ENCODE measurements at places on chromosomes 3 and 15. TPM values are rescaled to one million over a fixed set of nuclear protein-coding genes. Genes with fewer than 3 reads are reported as not detected.

GRCh38 chr3:54003136-54003535, 111.5 kb upstream of the SELENOK start:
- no peak for DNase-seq

DNA sequence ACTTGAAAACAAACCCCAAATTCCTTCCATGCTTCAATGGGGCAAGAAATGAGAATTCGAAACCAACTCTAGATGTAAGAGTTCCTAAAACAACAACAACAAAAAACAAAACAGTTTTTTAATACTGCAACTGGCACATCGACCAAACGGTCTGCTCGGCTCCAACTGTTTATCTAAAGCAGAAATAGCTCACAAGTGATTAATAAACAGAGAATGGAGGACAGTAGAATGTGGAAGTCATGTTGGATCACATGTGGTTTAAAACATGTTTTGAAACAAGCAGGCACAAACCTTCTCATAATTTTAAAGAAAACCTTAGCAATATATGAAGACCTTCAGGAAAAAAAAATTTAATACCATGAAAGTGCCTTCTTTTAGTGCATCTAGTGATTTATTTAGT, 55.1 kb downstream of the SETMAR start:
- DNase-seq: no peak

- no peak for DNase-seq
Measured at GRCh38 chr3:34582055-34582454, 783.6 kb downstream of the PDCD6IP start.

GRCh38 chr3:155744626-155745324, at the start of gene PLCH1:
PLCH1 (minus strand) TSS chr3:155745071; CDS start chr3:155704224, 40,847 bp downstream.
- DNase-seq: peak; percentile 27

DNA sequence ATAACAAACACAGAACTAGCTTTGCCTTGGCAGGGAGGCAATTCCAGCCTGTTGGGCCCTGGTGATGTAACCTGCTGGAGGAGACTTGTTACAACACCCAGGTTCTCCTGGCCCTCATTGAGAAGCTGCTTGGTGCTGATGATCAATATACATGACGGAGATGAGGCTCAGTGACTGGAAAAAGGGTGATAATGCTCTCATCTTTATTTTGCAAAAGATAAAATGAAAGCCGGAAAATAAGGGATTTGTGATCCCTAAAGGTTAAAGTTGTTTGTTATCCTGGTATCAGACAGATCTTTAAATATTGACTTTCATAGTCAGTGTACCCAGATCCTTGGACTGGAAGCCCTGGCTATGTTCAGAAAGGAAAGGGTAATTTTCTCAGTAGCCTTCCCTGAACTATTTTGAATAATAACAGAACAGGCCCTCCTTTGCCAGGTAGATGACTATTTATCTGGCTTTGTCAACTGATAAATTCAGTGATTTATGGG, 118.9 kb upstream of the MEIS2 start:
- no peak for DNase-seq

- no peak for DNase-seq
Measured at GRCh38 chr3:172557515-172558220, 34.4 kb upstream of the TNFSF10 start.

CLRN1 gene
- not detected for total RNA-seq

DNA sequence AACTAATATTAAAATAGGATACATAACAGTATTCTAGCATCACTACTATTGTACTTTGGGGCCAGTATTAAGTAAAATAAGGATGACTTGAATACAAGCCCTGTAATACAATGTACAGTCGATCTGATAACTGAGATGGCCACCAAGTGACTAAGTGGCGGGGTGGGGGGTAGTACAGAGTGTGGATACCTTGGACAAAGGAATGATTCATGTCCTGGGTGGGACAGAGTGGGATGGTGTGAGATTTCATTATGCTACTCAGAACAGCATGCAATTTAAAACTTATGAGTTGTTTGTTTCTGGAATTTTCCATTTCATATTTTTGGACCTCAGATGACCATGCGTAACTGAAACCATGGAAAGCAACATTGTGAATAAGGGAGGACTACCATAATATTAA, 46.0 kb downstream of the SLC7A14 start:
- DNase-seq: no peak

DNA sequence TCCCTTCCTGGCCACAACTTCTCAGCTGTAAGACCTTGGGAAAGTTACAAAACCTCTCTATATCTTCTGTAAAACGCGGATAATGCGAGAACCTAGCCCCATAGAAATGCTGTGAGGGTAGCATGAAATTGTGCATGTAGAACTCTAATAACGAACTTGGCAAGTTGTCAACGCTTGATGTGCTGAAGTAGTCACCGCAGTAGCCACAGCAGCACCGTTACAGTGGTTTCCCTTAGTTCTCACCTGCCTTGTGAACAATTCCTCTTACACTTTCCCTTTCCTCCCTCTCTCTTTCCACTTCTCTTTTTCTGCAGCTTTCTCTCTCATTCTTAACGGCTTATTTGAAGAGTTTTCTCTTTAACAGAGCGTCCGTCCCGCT, 447 bp upstream of the SHQ1 start:
- DNase-seq: no peak

DNA sequence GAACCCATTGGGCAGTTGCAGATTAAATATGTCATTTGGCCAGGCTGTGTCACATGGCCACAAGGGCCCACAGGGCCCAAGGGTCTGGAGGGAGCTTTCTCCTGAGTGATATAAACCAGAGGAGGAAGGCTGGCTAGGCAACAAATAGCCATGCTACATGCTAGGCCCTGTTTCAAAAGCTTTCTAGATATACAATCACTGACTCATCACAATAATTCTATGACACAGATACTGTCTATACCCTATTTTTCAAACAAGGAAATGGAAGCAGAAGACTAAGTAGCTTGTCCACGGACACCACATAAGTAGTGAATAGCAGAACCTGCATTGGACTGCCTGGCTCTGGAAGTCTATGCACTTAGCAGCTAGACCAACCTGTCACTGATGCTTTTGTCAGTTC, 625.4 kb downstream of the NTRK3 start:
- no peak for DNase-seq

GRCh38 chr15:96330064-96330449, 443 bp upstream of the NR2F2 start:
- no peak for DNase-seq

GRCh38 chr3:116815831-116816588, 106.4 kb downstream of the TUSC7 start:
- no peak for DNase-seq

DNA sequence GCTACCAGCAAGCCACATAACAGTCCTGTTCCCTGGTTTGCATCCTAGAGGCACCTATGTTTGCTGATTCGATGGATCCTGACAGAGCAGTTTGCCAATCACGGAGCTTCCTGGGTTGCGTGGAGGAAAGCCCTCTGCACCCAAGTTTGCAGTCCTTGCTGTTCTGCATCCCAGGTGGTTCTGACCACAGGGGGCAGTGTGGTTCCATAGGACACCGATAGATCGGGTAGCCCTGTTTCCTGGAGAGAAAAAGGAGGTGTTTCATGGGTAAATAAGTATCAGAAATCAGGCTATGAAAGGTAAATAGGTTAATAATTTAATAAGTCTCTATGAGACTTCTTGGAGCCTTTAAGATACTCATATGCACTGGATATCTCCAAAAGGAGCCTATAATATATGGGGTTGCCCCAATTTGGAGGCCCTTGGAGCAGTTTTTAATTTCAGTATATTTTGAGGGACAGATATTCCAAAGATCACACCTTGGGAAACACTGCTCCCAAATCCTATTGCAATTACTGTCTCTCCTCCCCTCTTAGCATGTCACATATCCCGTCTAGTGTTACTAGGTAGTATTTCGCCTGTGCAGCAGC, 194.6 kb upstream of the TPM1 start:
- DNase-seq: peak; percentile 86

GRCh38 chr3:63557912-63558311, 94.6 kb upstream of the SNTN start:
- no peak for DNase-seq

DNA sequence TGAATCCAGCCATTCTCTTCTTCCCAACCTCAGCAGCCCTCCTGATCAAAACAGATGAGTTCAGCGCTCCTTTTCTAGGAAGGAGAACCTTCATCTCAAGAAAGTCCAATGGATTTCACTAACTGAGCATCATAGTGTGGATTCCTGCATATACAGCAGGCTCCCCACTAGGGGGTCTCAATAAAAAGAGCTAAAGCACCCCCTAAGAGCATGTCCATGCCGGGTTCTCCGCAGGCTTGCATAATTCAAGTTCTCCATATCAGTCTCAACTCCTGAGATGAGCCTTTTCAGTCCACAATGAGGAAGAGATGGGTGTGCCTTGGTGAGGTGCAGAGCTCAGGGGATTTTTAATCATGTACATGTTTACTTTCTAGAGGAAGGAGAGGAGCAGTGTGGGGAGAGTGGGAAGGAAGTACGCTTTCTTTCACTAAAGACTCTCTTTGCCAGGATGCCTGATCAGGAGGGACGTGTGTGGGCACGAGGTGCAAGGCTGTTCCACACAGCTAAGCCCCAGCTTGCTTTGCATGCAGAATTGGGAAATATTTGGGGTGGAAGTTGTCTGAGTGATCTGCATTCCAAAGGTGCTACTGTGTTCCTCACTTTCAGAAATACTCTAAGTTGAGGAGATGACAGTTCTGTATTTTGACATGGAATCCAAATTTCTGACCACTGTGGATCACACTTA, 563.5 kb downstream of the OCA2 start:
- DNase-seq: no peak

- DNase-seq: no peak
Measured at GRCh38 chr15:73717802-73718201, 33.6 kb downstream of the CD276 start.

GRCh38 chr15:64856429-64857145, 14.9 kb downstream of the PLEKHO2 start:
- no peak for DNase-seq

DNA sequence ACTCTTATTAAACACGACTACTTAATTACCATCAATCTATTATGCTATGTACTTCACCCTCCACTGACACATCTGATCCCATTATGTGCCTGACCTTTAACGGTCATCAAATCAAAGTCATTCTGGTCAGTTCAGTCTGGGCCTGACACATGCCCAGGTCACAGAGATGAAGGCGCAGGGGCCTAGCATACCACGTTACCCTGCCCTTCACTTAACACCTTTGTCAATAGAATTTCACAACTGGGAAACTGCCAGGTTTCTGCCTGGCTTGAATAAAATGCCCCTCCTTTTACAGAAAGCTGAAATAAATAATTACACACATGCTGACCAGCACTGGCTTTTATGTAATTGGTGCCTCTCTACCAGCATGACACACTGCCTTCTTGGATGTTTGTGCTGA, 39.5 kb downstream of the MECOM start:
- DNase-seq: no peak

DNA sequence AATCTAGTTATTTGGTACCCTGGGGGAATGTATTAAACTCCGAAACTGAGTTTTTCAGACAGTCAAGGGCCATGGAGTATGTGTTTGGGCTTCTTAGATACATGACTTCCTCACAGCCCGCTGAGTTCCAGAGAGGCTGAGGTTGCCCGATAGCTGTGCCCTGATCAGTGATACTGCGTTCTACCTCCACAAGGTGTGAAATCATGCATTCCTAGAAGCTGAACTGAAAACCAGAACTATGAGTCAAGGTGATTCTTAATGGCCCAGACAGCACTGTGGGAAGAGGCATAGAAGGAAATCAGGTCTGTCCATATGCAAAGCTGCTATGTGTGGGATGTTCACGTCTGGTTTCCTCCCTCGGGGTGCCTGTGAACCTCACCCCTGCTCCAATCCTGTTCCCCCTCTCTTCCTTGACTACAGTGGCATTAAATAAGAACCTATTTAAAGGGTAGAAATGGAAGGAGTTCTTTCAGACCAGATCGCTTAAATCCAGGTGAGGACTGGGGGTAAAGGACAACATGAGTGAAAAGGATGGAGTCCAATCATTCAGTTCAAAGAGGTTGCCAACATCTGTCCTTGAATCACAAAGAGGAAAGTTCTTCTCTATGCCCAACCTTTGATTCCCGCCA, 74.3 kb downstream of the MYO1E start:
- DNase-seq: no peak

MKRN3 gene
- 1.4 TPM for total RNA-seq

GRCh38 chr15:87322870-87323269, 933.7 kb downstream of the NTRK3 start:
- no peak for DNase-seq

DNA sequence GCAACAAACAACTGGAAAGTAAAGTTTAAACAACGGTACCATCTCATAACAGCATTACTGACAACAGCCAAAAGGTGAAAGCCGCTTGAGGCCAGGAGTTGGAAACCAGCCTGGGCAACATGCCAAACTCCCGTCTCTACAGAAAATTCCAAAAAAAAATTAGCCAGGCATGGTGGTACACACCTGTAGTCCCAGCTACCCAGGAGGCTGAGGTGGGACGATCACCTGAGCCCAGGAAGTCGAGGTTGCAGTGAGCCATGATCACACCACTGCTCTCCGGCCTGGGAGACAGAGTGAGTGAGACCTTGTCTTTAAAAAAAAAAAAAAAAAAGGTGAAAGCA, 4.4 kb downstream of the TNK2 start:
- no peak for DNase-seq

- no peak for DNase-seq
Measured at GRCh38 chr3:134448664-134449063, 37.1 kb downstream of the ANAPC13 start.

GRCh38 chr3:45568848-45569762, 25.4 kb upstream of the LIMD1 start:
- DNase-seq: no peak

- DNase-seq: no peak
Measured at GRCh38 chr3:15276028-15276724, 56.2 kb downstream of the SH3BP5 start.

- DNase-seq: no peak
Measured at GRCh38 chr3:10594915-10595314, 89.5 kb upstream of the ATP2B2 start.

GRCh38 chr3:125401402-125401801, 26.3 kb upstream of the ZNF148 start:
- no peak for DNase-seq

- no peak for DNase-seq
Measured at GRCh38 chr3:99330281-99330680, 308.1 kb upstream of the COL8A1 start.

GRCh38 chr15:101203607-101204189, 48.1 kb downstream of the CHSY1 start:
- DNase-seq: no peak

- no peak for DNase-seq
Measured at GRCh38 chr15:67506775-67507747, 13.9 kb upstream of the C15orf61 start.

All from omental fat pad (tissue), 4 donors.